NCI-H1417 (cell line): ENCODE measurements at places on chromosomes 1 and 21.

DNA sequence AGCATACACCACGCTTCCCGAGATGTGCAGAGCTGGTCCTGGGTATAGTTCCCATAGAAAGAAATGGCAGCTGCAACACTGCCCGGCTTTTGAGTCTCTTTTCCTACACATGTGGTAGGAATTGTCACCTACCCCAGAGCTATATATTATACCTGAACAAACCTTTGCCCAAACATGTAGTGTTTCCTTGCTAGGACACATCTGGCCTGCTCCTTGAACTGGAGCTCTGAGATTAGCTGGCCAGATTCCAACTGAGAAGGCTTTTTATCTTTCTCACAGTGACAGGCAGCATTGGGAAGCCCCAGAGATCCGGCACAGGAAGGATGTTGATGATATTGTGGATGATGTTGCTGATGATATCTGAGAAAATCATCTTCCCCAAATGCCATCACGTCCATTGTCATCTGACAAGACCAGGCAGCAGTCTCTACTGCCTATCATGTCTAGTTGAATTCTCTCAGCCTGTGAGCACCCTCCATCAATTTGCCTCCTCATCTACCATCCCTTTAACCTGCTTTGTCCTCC is 115.0 kb upstream of the SMYD2 start:
- DNase-seq: no peak

DNA sequence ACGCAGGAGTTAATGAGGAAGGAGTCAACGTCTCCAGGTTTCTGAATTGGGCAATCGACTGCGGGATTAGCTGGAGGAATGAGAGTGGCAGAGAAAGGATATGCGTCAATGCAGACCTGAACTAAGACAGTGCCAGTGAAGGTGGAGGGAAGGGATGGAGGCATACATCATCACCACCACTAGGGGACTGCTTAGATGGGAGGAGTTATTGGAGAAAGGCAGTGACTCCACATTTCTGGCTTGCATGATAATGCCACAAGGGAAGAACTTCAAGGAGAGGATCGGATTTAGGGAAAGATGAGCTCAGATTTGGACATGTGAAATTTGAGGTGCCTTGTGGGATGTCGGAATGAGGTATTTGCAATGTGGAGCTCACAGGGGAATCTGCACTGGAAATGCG is 17.5 kb downstream of the VASH2 start:
- peak; percentile 0 for DNase-seq

DNA sequence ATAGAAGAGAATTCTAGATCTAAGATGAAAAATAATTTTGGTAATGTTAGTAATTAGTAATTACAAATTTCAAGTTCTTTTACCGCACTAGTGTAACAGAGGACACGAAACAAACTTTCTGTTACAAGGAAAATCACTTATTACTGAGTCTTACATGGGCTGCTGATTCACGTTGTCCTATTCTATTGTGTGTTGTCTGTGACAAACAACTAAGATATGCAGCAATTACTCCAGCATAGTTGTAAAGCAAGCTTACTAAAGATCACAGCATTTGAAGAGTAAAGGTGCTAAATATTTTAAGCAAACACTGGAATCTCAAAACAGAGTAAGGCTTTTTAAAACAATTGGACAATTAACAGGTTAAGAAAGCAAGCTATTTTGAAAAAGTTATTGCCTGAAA is 502.3 kb downstream of the KCNT2 start:
- DNase-seq: no peak

DNA sequence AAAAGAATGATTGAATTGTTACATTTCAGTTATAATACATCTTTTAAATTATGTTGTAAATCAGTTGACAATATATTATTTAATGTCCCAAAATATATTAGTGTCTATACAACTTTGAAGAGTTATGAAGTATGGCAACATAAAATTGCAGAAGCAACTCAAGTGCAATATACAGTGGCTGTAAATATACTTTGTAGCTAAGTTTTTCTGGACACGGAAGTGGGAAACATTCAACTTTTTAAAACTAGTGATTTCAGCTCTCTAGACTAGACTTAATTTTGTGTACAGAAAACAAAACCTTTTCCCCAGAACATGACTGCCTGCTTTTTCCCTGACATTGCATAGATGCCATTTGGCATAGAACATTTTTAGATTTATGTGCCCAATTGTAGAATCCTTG is 29.5 kb upstream of the ABCG1 start:
- no peak for DNase-seq

DNA sequence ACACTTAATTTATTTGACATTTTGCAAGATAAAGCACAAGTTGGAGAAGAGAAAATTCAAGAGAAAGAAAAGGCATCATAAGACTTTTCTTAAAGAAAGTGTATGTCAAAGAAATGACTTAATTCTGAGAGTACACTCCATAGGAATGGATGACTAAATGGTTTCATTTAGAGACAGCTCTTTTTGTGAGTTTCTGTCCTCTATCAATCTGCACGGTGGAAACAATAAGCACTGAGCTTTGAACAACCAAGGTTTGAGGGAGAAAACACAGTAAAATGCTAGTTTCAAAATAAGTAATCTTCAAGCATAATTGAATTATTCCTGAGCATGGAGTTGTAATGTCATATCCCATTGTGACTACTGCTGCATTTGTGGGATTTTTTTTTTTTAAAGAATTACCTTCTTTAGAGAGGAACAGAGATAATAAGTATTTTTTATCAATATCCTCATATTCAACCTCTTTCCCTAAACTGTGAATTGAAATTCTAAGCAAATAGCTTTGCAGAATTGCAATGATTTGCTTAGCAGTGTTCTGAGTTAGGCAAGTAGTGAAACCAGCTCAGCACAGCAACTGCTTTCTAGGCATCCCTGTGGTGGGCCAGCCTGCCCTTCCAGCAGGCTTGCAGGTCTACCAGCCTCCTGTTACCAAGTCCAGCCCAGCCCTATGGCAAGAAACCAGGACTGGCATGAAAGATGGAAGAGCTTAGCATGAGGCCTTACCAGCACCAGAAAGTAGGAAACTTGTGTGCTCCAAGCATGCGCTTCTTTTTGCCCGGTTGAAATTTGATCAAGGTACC is 38.2 kb downstream of the KCNJ6 start:
- DNase-seq: no peak

DNA sequence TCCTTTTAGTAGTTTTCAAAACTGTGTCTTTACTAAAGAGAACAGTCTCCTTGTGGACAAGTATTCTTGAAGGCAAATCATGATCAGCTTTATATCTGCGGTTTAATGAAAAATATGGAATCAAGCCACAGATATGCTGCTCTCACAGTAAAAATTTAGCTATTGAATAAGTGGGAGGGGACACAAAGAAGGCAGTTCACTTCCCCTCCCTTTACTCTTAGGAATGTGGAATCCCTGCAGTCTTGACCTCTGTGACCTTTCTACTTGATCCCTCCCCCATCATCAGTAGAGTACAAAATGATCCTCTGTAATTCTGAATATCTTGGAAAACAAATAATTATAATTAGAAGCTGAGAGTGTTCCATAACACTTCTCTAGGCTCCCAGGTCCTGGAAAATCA is 136.7 kb upstream of the HOOK1 start:
- no peak for DNase-seq

DNA sequence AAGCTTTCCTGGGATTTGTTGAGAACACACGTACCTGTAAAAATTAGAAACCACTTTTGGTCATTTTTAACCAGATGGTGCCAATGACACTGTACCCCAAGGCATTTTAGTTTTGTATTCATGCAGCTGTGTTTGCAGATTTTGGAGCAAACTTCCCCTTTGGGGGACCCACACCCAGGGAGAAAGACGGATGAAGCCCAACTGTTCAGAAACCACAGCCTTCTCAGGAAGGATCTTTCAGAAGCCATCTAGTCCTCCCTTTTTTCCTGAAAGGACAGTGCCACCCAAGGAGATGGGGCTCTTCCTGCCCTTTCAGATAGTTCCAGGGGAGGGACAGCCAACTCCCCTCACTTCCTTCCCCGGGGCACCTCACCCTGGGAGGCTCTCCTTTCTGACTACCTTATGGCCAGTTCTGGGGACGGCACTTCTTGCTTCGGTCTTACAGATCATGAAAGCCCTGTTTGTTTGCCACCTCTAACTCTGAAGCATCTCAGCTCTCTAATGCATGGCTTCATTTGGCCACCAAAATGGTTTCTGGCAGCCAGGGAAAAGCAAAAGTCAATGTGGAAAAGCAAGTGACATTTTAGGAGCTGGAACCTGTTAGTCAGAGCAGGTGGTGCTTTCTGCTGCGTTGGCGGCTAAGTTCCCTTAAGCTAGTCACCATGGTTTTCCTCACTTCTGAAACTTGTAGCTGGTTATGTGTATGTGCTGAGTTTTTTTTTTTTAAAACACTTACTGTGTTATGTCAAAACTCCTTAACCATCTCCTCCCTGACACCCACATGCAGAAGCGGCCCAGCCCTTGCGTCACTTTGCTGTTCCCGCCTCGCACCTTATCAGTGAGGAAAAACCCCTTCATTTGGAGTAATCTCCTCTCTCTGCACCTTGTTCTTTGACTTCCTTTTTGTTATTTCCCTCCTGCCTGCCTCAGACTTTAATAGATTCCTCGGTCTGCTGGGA is 10.1 kb downstream of the TMCC2 start:
- no peak for DNase-seq

GRCh38 chr1:218347336-218347722 is 2.2 kb downstream of the TGFB2 start:
- DNase-seq: no peak

DNA sequence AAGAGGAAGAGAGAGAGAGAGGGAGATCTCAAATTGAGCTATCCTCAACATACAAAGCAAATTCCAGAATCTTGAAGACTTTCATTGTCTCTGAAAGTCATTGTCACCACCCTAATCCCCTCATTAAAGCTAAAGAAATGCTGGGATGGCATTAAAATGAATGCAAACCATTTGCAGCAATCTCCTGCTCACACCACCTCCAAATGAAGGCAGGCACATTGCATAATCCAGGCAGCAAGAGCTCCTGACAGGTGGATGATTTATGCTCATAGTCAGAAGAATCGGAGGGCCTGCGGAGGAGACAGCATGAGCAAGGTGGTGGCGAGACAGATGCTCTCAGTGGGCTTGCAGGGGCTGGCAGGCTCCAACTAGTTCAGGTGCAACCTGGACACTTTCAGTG is 90.2 kb downstream of the ESRRG start:
- no peak for DNase-seq

DNA sequence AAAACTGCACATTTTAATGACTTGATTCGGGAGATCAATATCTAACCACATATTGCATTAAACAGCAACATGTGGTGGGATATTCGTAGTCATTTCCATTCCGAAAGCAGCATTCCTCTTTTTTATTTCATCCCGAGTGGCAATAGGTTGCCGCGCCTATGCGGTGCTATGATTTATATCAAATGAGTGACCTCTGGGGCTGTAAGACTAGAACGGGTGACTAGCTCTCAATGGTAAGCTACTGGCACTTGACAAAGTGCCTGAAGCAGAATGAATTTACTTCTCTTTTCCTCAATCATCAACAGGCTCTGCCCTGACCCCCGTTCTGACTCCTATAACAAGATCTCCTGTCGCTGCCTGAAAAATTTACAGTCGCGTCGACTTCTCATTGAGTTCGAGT is 162.3 kb downstream of the ZNF281 start:
- no peak for DNase-seq

- no peak for DNase-seq
These were observed 9.4 kb upstream of the SLC25A24 start for GRCh38 chr1:108209456-108210108.

DNA sequence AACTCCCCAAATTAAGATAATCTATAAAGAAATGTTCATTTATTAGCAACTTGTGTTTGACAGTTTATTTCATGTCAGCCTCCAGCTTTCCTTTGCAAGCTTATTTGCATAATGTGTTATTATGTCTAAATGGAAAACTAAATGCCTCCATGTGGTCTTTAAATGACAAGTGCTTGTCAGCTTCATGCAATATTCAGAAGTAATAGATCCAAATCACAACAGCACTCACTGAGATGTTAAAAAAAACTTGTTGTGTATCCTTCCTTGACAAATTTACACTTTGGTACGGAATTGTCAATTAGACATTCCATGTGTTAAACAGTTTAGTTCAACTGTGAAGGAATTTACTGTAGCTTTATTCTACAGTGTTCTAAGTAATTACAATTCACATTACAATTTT is 124.4 kb upstream of the PTBP2 start:
- DNase-seq: no peak

DNA sequence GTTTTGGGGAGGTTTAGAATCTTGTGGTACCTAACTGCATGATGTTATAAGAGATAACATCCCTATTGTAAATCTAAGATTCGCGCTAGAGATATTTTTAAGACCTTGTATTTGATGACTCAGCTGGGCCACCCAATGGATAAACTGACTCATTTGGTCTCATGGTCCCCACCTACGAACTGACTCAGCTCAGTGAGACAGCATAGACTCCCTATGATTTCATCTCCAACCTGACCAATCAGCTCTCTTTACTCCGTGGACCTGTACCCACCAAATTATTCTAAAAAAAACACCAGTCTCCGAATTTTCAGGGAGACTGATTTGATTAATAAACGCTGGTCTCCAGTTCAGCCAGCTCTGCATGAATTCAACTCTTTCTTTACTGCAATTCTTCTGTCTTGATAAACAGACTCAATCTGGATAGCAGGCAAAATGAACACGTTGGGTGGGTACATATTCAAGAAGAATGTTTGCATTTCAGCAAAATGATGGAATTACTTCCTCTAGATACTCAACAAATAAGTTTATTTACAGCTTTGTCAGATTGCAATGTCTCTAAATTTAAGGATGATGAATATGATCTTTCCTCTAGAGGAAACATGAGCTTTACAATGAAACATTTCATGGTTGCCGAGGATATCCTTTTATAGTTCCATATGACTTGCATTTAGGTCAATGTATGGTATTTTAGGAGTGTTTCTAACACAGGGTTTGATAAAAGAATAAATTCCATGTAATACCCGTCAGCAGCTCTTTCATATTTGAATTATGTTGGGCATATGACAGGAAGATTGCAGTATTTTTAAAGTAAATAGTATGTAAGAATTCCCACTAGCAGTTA is 516.6 kb upstream of the RGS18 start:
- DNase-seq: no peak

GRCh38 chr1:18326211-18326897 is 154.4 kb upstream of the KLHDC7A start:
- DNase-seq: no peak

- no peak for DNase-seq
These were observed 185.9 kb upstream of the ATP1B1 start for GRCh38 chr1:168920456-168921094.

DNA sequence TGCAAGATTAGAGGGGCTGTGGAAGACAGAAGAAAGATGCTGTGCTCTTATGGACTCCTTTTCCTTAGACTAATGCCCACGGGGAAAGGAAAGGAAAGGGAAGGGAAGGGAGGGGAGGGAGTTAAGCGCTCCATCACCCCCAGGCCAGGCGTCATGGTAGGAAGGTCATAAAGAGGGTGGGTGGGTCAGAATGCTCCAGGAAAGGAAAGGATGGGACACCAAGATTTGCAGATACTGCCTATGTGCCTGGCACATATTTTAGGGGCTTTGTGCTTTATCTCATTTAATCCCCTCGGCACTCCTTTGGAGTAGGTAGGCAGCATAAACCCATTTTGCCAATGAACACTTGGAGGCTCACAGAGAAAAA is 41.4 kb downstream of the MAB21L3 start:
- no peak for DNase-seq
